Calu3 (cell line): ENCODE measurements at places on chromosomes 4 and X. TPM values are rescaled to one million over a fixed set of nuclear protein-coding genes. Genes with fewer than 3 reads are reported as not detected.
A peak's percentile ranks its signal among the peaks of the same experiment; 100 is the strongest.

- no peaks in the 10 kb centered on the region for H3K4me1 ChIP-seq
- no peaks in the 10 kb centered on the region for H3K27me3 ChIP-seq
- H3K27ac ChIP-seq: no peak overlapping the region
- no peak overlapping the region for H3K4me3 ChIP-seq
- H3K36me3 ChIP-seq: no peaks in the 10 kb centered on the region
These were observed 62.6 kb downstream of the GRXCR1 start for GRCh38 chr4:42954963-42955669.

DNA sequence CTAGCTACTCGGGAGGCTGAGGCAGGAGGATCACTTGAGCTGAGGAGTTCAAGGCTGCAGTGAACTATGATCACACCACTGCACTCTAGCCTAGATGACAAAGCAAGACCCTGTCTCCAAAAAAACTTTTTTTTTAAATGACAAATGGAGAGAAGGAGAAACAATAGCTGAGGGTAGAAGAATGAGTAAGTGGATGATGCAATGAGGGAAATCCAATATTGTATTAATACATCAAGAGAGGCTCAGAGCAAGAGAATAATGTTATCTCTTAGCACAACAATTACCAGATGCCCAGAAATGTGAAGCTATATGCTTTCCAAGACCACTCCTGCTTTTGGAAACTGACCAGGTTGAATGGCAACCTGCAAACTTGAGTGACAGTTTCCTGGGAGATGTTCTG, 19.9 kb upstream of the GPR173 start:
- no peak for DNase-seq
- H3K36me3 ChIP-seq: no peaks in the 10 kb centered on the region
- H3K27ac ChIP-seq: no peak overlapping the region

- H3K27me3 ChIP-seq: no peaks in the 10 kb centered on the region
- H3K4me3 ChIP-seq: no peak overlapping the region
- no peaks in the 10 kb centered on the region for H3K36me3 ChIP-seq
- no peak for DNase-seq
- no peak overlapping the region for H3K27ac ChIP-seq
These were observed 21.8 kb downstream of the NR3C2 start for GRCh38 chr4:148420397-148420796.

DNA sequence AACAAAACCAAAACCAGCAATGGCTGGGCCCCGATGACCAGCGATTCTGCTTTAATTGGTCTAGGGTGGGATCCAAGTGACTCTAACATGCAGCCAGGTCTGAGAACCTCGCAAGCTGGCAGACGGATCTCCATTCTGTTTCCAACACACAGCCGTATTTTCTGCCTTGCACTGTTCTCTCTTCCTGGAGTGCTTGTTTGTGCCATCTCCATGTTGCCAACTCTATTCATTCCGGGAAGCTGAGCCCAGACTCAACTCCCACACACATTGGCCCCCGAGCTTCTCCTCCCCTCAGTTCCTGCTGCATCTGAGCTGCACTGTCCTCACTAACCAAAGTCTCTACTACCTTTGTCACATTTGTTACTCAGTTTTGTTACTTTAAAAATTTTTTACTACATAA, 35.6 kb downstream of the GEMIN8 start:
- no peaks in the 10 kb centered on the region for H3K4me1 ChIP-seq
- no peaks in the 10 kb centered on the region for H3K36me3 ChIP-seq
- H3K27me3 ChIP-seq: no peaks in the 10 kb centered on the region
- H3K27ac ChIP-seq: no peak overlapping the region
- no peak overlapping the region for H3K4me3 ChIP-seq

GRCh38 chr4:122218762-122219161, 66.6 kb downstream of the BLTP1 start:
- no peaks in the 10 kb centered on the region for H3K27me3 ChIP-seq
- DNase-seq: no peak
- no peak overlapping the region for H3K27ac ChIP-seq
- H3K4me1 ChIP-seq: no peaks in the 10 kb centered on the region

- no peak overlapping the region for H3K27ac ChIP-seq
- no peaks in the 10 kb centered on the region for H3K36me3 ChIP-seq
- H3K4me1 ChIP-seq: peaks cover 19% of the 10 kb centered on the region
- H3K27me3 ChIP-seq: no peaks in the 10 kb centered on the region
- H3K4me3 ChIP-seq: no peak overlapping the region
These were observed 14.5 kb downstream of the FAM184B start for GRCh38 chr4:17766826-17767458.

DNA sequence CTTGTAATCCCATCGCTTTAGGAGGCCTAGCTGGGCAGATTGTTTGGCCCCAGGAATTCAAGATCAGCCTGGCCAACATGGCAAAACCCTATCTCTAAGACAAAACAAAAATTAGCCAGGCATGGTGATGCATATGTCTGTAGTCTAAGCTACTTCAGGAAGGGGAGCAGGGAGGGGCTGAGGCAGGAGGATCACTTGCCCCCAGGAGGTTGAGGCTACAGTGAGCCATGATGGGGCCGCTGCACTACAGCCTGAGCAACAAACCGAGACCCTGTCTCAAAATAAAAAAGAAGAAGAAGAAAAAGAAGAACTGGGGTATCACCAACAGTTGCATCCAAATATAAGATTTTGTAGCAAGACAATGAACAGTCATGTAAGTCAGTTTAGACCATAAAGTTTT, 47.3 kb upstream of the NFKB1 start:
- no peak overlapping the region for H3K27ac ChIP-seq
- no peaks in the 10 kb centered on the region for H3K4me1 ChIP-seq
- H3K4me3 ChIP-seq: no peak overlapping the region
- no peaks in the 10 kb centered on the region for H3K36me3 ChIP-seq
- DNase-seq: no peak
- peaks cover 9% of the 10 kb centered on the region for H3K27me3 ChIP-seq

GRCh38 chr4:26015133-26015651, 101.2 kb downstream of the SMIM20 start:
- no peak overlapping the region for H3K4me3 ChIP-seq
- DNase-seq: no peak
- H3K27ac ChIP-seq: no peak overlapping the region
- H3K36me3 ChIP-seq: no peaks in the 10 kb centered on the region
- peaks cover 7% of the 10 kb centered on the region for H3K4me1 ChIP-seq

DNA sequence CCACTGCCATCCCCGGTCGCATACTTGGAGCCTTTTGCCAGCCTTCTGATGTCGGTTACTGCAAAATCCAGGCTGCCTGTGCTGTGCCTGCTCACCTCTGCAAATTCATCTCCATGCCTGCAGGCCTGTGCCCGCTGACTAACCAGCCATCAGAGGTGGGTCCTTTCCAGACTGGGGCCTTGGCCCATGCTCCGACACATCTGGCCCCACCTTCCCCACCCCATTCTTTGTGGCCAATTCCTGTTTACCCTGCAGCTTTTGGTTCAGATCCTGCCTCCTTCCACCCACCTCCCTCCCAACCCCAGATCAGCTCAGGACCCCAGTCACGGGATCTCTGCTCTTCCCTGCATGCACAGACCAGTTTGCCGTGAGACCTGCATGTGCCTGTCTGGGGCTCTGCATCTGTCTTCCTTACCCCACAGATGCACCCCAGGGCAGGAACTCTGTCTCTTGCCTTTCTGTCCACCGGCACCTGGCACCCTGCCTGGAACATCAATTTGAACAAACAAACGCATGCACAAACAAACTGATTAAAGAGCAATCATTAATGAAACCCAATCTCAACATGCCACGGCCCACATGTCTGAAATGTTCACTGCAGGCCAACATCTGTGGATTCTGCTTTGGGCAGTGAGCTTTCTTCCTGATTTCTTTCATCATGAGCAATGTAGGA, 112.8 kb upstream of the PSAPL1 start:
- H3K4me3 ChIP-seq: no peak overlapping the region
- peaks cover 63% of the 10 kb centered on the region for H3K27me3 ChIP-seq
- H3K27ac ChIP-seq: no peak overlapping the region
- no peak for DNase-seq
- no peaks in the 10 kb centered on the region for H3K4me1 ChIP-seq

DNA sequence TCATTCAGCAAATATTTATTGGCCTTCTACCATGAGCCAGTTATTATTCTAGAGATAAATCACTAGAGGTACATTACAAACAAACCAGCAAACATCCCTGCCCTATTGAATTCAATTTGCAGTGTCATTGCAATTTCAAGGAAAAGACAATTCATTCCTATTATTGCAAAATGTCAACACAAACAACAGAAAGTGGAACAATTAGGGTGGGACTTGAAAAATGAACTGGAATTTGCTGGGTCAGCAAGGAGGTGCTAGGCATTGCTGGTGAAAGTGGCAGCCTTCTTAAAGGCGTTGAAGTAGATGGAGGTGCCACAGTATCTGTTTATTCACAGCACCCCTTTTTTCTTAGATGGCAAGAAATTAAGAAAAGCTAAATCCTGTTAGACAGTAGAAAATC, 224.0 kb upstream of the BMP3 start:
- no peaks in the 10 kb centered on the region for H3K36me3 ChIP-seq
- no peak overlapping the region for H3K27ac ChIP-seq
- no peak overlapping the region for H3K4me3 ChIP-seq

DNA sequence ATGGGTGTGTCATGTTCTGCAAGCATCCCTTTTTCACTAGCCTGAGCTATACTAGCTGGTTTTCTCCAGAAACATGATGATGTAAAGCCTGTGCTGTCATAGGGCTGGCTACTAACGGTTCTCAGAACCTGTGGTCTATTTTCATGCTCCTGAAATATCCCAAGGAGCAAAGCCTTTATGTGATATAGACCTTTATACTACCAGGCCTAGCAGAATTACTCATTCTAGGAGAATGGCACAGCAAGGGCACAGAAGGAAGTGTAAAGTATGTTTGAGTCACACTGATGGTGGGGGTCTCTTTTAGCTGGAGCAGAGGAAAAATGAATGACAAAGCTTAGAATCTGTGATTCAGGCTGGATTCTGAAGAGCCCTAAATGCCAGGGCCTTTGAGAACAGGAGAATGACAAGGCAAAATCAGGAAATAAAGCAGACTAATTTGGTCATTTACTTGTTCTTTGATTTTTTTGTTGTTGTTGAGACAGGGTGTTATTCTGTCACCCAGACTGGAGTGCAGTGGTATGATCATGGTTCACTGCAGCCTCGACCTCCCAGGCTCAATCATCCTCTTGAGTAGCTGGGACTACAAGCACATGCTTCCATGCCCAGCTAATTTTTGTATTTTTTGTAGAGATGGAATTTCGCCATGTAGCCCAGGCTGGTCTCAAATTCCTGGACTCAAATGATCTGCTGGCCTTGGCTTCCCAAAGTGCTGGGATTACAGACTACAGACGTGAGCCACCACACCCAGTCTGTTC, 11.8 kb downstream of the TCEAL1 start:
- DNase-seq: no peak
- no peak overlapping the region for H3K4me3 ChIP-seq
- H3K27ac ChIP-seq: peak overlapping the region; percentile 69
- H3K27me3 ChIP-seq: no peaks in the 10 kb centered on the region

- H3K36me3 ChIP-seq: no peaks in the 10 kb centered on the region
- no peak overlapping the region for H3K27ac ChIP-seq
- H3K27me3 ChIP-seq: no peaks in the 10 kb centered on the region
- no peak for DNase-seq
These were observed 57.2 kb upstream of the NPNT start for GRCh38 chr4:105838082-105838481.

- peaks cover 37% of the 10 kb centered on the region for H3K36me3 ChIP-seq
- H3K4me1 ChIP-seq: peaks cover 26% of the 10 kb centered on the region
- no peak overlapping the region for H3K4me3 ChIP-seq
- no peaks in the 10 kb centered on the region for H3K27me3 ChIP-seq
These were observed 4.4 kb downstream of the GPRIN3 start for GRCh38 chr4:89303177-89303576.

The FGFBP2 gene
- total RNA-seq: not detected in 2 replicates

The TBC1D25 gene
- 18.2 and 19.4 TPM in 2 replicates for total RNA-seq

The NOX1 gene
- total RNA-seq: not detected in 2 replicates

The PRDM5 gene
- 8.3 and 8.7 TPM in 2 replicates for total RNA-seq

The ZNF732 gene
- total RNA-seq: not detected in 2 replicates
